H7 (cell line): ENCODE measurements at places on chromosomes 12 and 14. TPM values are rescaled to one million over a fixed set of nuclear protein-coding genes. Genes with fewer than 3 reads are reported as not detected.

CLEC4D gene
- 0.07 TPM in 1 of 2 replicates, not detected in the other for total RNA-seq

CAPZA3 gene
- total RNA-seq, result not detected in 2 replicates

RHEBL1 gene
- 5.5 and 7.1 TPM in 2 replicates for total RNA-seq

CLEC4A gene
- 0.74 TPM in 1 of 2 replicates, not detected in the other for total RNA-seq

DNA sequence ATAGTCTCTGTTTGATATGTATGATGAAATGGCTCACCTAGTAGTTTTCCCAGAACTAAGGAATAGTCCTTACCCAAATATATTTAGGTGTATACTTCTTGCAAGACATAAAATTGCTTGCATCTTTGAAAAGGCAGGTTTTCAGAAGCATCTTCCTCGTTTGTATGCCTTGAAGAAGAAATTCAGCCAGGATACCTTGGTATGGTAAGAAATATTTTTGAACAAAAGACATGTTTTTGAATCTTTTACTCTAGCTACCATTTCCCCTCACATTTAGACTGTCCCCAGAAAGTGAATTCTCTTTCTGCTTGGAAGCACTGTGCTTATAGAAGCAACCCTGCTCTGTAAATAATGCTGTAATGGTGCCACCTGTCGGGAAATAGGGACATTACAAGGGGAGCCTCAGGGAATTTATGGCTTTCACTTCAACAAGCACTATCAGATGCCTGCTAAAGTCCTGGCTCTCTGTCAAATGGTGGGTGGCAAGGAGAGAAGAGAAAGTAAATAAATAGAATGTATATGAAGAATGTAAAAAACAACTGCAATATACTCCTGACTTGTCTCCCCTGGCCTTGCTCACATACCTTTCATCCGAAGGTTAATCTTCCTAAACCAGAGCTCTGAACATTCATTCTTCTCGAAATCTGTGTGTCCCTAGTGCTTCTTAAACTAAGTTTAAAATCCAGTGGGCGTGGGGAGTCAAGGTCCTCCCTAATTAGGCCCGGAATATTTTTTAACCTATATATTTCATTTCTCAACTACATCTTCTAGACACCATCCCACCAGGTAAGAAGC lies 6.1 kb downstream of the CCDC184 start:
- DNase-seq, result peak; percentile 63

GRCh38 chr12:93667672-93668071 lies 9.5 kb upstream of the CRADD start:
- no peak for DNase-seq

GRCh38 chr12:30144777-30145683 lies 361.3 kb upstream of the TMTC1 start:
- DNase-seq, result no peak

- DNase-seq, result no peak
Measured at GRCh38 chr14:75864352-75864751, 117.4 kb downstream of the TGFB3 start.

- no peak for DNase-seq
Measured at GRCh38 chr12:45977620-45978019, 12.8 kb downstream of the SCAF11 start.

GRCh38 chr14:55152052-55152753 lies 23.2 kb downstream of the LGALS3 start:
- DNase-seq, result no peak
